Lung microvascular endothelial cell (primary cell): ENCODE measurements at places on chromosomes 5 and 9.

DNA sequence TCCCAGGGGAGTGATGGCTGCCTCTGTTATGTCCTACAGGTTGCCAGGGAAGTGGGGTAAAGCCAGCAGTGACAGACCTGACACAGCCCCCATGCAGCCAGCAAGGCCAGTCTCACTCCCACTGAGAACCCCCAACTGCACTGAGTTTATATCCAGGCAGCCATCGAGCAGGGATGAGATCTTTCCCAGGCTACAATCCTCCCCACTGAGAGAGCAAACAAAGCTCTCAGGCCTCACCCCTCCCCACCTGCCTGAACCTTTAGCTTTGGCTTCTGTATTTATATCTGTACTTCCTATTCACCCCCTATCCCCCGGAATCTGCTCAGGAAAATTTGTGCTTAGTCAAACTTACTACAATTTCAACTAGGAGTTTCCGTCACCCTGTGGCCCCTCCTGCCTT is 284.1 kb downstream of the FAM170A start:
- no peak for DNase-seq

- DNase-seq = no peak
Observed at GRCh38 chr9:38284588-38285051, 107.9 kb upstream of the ALDH1B1 start.

DNA sequence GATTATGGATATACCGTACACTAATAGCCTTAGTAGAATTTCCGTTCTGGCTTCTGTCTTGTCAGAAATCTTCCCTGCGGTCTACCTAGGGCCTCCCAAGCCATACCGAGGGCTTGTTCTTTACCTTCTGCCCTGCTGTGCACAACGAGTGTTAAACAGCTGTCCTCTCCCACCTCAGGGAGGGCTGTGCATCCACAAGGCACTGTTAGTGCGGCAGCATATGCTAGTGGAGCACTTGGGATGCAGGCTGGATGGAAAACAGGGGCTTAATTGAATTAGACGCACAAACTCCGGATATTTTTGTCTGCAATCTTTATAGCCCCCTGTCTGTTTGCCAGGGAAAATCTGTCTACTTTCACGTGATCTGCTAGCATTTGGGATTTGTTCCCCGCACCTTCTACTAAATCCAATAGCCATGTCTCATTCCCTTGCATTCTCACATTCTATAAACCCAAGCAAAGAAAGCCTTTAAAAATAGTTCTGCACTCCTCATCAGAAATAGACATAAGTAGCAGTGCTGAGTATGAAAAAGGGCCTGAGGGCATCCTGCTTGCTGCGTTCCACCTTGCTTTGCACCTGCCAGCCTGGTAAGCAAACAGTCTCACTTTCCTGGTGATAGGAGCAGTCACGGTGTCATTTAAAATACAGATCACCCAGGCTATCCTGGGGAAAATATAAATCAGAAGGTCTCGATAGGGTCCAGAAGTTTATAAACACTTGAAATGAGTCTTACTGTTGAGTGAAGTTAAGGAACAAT is 382.6 kb downstream of the RASEF start:
- DNase-seq = no peak

DNA sequence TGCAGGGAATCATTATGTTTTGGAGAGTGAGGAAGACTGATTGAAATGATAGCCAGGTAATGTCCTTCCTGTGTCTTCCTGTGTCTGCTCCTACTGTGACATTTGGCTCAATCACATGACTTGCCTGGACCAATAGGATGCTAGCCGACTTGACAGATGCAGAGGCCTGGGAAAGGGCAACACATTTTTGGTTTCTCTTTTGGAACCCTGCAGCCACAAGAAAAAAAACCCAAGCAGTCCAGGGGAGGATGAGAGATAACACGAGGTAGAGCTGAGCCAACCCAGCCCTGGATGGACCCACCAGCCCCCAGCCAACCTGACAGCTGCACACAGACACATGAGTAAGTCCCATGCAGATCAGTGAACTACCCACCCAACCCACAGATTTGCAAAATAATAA is 256.1 kb upstream of the SMARCA2 start:
- DNase-seq = no peak

DNA sequence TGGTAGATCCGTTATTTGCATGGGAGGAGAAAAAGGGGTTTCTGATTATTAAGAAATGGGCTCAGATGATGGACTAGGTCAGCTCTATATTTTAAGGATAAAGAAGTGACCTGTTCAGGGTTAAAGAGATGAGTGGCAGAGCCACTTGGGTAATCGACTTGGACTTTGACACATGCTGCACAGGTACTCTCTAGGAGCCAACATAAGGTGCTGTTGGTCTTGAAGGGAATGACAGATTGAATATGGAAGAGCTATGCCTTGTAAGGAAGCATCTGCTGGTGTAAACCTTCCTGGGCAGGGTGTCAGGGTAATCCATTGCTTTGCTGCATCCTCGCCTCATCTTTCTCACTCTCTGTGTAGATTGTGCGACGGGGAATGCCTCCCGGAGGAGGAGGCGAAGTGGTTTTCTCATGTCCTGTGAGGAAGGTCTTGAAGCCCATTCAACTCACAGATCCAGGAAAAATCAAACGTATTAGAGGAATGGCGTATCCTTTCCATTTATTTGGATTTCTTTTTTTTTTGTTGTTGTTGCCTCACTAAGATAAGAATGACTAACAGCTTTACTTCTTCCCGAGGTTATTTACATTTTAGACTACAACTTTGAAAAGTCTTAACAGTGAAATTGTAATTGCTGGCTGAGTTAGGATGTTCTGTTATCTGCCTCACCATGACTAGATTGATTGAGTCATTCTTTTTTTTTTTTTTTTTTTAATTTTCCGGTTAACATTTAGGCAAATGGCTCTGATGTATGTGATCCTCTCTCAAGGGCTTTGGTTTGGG is 41.2 kb downstream of the RCL1 start:
- DNase-seq = peak; percentile 50

DNA sequence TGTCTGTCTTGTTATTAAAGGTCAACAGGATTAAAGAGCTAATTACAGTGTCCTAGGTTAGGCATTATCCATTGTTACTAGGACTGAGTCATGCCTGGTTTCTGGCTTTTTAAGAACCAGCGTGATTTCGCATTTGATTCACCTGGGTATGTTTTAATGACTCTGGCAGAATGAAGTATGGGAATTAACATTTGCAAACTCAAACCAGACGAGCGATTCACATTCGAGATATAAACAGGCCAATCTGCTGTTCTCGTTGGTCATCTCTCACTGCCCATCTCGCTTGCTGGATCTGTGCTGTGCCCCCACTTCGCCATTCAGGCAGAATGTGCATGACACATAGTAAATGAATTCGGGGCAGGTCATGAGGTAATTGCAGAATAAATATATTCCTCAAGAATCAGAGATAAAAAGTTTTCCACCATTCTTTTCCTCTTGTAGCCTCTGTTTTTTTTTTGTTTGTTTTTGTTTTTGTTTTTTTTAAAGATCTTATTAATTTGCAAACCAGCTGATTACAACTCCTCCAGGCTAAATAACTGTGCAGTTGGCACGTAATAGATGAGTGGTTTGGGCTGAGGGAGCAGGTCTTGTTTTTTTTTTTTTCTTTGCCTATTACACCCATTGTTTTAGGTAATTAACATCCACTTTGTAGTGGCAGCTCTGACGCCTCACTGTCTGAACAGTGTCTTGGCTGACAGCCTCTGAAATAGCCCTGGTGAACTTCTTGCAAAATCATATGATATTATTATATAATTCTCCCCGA is 313.5 kb upstream of the MSX2 start:
- DNase-seq = no peak

- no peak for DNase-seq
Observed at GRCh38 chr9:89742660-89743059, 137.8 kb downstream of the GADD45G start.

GRCh38 chr9:14693251-14693861 is at the start of gene ZDHHC21:
ZDHHC21 (minus strand) TSS chr9:14693432; CDS start chr9:14674340, 19,092 bp downstream.
- peak; percentile 67 for DNase-seq

DNA sequence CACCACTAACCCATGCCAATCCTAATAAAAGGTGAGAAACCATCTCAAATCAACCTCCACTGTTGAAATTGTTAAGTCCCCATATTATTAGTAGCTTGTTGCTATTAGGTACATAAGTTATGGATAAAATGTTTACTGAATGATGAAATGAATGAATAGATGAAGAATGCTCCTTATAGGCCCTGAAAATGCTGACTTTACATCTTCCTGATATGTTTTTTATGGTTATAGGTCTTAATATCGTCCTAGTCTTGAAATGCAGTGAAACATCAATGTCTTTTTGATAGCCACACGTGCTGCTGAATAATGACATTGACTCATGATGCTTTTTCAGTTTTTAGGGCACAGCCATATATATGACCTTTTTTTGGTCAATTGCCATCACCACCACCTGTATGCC is 277.7 kb downstream of the SAXO1 start:
- no peak for DNase-seq

DNA sequence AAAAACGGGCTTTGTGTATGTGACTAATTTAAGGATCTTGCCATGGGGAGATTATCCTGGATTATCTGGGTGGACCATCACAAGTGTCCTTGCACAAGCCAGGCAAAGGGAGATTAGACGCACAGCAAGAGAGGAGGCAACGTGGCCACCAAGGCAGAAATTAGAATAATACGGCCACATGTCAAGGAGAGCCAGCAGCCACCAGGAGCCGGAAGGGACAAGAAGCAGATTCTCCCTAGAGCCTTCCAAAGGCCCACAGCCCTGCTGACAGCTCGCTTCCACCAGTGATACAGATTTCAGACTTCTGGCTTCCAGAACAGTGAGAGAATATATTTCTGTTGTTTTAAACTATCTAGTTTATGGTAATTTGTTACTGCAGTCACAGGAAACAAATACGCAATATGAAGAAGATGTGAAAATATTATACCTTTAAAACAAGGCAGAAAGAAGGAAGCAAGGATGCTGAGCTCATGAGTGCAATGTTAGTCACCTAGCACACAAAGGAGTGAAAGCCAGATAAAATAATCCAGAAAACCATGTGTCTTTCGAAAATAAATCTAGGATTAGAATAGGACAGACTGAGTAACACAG is 28.7 kb upstream of the F2RL1 start:
- DNase-seq = no peak

GRCh38 chr5:35780236-35780635 is 76.5 kb upstream of the IL7R start:
- DNase-seq = no peak

- DNase-seq = no peak
Observed at GRCh38 chr9:8845376-8845775, 1045.8 kb upstream of the DMAC1 start.

DNA sequence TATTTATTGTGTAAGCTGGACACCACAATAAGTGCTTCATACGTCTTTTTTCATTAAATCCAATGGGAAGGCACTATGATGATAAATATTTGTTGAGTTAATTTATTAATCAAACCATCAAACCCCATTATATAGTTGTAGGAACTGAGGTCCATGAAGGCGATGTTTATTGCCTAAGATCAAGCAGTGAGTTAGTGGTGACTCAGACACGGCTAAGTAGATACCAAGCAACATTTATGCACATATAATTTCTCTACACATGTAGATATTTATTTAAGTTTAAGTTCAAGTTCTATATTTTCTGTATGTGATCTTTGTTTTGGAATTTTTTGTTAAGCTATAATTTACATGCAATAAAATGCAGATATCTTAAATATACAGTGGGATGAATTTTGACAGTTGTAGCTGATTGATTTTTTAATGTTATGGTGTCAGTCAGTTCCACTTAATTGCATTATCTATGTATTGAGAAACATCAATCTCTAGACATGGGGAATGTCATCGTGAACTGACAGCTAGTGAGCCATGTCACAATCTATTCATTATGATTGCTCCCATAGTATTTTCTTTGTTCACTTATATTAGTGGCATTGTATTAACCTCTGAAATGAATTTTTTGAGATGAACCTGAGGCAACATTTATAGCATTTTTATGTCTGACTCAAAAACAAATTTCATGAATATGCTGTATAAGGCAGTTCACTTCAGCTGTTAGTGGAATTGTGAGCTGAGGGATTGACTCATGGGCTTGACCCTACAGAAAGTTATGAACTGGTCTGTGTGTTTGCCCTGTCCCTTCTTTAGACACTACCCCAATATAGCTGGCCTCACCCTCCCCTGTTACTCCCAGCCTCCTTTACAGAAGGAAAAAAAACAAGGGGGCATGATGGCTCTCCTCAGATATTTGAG is 11.9 kb upstream of the GARNL3 start:
- no peak for DNase-seq

DNA sequence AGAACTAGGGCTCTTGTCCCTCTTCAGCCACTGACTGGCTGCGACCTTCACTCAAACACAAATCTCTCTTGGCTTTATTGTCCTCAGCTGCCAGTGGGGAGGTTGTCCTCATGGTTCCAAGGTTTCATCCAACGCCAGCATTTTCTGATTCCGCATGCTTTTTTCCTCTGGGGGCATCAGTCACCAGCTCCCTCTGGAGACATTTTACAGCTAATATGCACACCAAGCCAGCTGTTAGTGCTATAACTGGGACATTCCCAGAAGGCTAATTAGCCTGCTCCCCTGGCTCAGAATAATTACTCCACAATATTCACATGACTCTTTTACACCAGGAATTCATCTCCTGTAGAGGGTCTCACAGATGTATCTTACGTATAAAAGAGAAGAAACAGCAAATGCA is 193.6 kb upstream of the ANKRD55 start:
- DNase-seq = no peak

DNA sequence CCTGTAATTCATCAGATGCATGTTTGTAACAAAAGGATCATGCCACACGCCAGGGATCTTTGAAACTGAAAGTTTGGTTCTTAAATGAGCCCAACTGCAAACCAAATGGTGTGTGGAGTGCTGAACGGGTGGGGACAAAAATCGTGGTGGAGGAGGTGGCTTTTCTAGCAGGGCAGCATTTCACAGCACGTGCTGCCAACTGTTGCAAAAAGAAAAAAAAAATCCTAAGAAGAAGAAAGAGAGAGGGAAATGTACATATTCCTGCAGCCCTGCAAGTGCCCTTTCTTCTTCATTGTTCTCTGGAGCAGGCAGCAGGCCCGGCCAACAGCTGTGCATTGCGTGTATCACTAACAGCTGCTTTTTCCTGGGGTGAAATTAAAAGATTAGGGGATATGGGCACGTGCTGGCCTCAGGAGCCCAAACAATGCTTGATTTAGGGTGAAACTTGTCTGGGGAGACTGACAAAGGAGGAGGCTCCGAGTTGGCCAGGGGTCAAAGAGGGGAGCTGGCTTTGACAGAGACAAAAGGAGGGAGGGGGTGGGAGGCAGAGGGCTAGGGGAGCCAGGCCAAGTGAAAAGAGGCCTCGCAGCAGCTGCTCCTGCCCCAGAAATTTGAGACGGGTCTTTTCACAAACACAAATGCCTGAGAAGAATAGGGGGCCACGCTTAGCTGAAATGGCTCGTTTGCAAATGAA is 73.0 kb downstream of the GADD45G start:
- DNase-seq = no peak
